ENCODE measurements at places on chromosomes 11 and 22.

GRCh38 chr22:22507743-22508273 lies 734 bp downstream of the ZNF280B start:
- no peak for DNase-seq

GRCh38 chr11:62499944-62500649 lies 46.5 kb downstream of the AHNAK start:
- no peak for DNase-seq

DNA sequence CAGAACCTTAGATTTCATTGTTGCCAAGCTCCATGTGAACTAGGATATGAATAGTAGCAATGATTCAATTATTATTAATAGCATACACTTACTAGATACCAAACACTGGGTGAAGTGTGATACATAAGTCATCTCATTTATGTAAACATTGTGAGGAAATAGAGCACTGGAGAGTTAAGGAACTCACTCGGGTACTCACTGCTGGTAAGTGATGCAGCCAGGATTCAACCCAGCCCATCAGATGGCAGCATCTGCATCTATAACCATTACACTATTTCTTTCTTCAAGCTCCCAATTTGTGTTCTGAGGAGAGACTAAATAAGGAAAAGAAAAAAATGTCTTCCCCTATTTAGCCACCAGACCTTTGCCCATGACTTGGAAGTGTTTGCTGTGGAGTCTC lies 10.2 kb upstream of the ALG8 start:
- peak; percentile 47 for DNase-seq

DNA sequence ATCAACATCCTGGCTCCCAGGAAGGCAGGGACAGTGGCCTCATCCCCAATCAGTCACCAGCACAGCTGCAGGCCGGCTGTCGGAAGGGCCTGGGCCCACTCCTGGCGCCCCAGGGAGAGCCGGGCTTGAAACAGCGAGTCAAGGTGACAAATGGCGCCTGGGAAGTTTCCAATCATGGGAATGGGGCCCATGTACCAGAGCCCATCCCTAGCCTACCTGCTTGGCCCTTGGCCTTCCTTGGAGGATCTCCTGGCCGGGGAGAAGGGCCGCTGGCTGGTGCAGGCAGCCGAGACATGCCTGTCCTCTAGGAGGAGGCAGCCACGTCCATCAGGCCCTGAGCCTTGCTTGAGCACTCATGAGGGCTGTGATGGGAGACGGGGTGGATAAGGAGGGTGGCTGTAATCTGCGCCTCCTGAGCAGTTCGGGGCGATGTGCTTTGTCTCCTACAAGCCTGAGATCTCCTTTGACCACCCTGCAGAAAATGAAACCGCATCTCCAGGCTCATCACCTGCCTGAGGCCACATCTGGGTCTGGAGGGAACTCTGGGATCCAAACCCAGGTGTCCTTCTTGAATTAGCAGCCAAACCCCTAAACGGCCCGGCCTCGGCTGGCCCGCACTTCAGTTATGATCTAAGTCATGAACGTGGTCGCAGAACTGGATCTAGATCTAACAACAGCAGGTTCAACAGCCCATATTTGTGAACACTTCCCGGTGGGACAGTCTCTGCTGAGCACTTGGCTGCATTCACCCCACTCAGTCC lies 862.0 kb downstream of the TBC1D22A start:
- no peak for DNase-seq

DNA sequence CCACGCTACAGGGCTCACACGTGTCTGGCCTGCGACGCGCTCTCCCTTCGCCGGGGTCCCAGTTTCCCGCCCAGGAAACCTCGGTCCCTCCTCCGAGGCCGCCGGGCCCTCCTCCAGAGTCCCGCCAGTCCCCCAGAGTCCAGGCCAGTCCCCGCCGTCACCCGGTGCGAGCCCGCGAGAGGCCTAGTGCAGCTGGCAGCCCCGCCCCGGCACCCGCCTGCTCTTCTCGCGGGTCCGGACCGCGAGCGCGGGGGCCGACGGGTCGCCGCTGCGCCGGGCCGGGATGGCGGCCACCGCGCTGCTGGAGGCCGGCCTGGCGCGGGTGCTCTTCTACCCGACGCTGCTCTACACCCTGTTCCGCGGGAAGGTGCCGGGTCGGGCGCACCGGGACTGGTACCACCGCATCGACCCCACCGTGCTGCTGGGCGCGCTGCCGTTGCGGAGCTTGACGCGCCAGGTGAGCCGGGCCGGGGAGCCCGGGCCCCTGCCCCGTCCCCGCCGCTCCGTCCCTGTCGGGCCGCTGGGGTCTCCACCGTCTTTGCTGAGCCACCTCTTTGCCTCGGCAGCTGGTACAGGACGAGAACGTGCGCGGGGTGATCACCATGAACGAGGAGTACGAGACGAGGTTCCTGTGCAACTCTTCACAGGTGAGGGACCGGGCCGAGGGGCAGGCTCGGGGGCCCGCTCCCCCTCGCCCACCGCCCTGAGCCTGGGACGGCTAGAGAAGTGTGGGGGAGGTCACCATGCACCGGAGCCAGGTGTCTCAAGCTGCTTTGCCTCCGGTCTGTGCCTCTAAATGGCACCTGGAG lies at the start of gene PTPMT1:
TSS of gene PTPMT1 (plus strand) at position 260 of the 809 bp plus-strand sequence. CDS start at position 284, 24 bp downstream.
- peak; percentile 52 for DNase-seq

GRCh38 chr11:2588809-2589537 lies 110.8 kb downstream of the KCNQ1OT1 start:
- DNase-seq, result no peak

DNA sequence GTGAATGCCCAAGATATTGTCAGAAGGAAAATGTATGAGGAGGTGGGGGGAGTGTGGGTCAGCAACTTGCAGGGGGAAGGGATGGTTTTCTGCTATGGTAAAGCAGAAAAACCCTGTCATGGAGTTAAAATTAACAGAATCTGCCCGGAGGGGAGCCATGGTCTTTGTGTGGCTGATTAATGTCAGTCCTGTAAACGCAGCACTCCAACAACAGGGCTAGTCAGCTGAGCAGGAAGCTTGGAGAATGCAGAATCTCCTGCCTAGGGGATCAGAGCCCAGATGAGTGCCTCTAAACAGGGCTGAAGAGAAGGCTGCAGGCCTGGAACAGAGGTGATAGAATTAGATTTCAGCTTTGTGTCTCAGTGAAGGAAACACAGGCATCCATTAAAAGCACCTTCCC lies 140.9 kb upstream of the MTNR1B start:
- DNase-seq, result no peak

DNA sequence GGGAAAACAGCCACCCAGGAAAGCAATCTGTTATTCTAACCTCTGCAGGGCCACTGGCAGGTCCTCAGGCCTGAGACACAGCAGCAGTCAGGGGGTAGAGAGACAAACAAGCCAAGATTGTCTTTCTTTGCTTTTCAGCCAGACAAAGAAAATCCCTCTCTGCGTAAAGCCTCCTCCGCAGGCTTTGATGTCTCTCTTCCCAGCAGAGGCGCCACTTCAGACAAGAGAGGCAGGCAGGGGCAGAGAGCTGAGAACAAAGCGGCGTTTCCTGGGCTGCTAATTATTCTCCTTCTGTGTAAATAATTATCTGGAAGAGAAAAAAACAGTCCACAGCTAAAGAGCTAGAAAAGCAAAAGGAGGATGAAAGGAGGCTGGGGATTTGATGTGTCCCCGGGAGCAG lies 102.7 kb upstream of the SEZ6L start:
- DNase-seq, result peak; percentile 11

- no peak for DNase-seq
Measured at GRCh38 chr11:70263363-70263762, 7.1 kb upstream of the PPFIA1 start.

DNA sequence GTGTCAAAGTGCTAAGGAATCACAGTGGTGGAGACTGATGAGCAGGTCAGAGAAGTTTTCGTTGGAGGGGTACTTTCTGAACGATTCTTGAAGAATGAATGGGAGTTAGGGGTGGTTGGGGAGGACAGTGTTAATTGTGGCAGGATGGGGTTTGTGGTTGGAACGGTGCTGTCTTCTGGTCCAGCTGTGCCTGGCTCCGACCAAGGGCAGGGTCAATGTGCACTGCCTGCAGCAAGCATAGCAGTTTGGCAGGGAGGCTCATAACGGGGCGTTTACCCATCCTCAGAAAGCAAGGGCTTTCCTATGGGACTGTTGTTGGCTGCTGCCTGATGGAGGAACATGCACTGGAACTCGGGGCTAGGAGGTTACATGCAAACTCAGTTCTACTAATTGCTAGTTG lies 265.8 kb downstream of the KIRREL3 start:
- no peak for DNase-seq

- DNase-seq, result no peak
Measured at GRCh38 chr11:10605941-10606381, 37.5 kb upstream of the LYVE1 start.

GRCh38 chr11:73070653-73071052 lies 71.5 kb downstream of the FCHSD2 start:
- no peak for DNase-seq

DNA sequence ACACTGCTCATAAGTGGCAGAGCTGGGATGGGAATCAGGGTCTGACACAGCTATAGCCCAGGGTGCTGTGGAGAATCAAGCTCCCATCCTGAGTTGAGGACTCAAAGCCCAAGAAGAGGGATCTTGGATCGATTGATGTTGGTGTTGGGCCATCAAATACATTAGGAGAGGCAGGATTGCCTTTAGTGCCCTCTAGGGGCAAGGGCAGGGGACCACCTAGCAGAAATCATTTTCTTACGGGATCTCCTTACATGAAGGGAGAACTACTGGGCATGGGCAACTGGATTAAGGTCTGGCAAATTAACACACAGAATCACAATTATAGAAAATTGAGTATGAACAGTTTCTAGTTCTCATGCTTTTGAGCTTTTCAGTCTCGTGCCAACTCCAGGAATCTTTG lies 24.9 kb upstream of the EMSY start:
- no peak for DNase-seq

DNA sequence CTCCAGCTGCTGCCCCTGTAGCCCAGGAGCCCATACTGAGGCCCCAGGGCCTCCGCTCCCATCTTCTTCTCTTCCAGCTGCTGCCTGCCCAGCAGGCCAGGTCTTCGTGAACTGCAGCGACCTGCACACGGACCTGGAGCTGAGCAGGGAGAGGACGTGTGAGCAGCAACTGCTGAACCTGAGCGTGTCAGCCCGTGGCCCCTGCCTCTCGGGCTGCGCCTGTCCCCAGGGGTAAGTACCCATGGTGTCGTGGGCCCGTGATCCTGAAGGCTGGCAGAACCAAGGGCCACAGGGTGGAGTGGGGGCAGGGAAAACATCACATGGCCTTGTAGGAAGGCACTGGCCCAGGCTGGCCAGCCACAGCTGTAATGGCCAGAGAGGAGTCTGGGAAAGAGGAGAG lies 31.2 kb downstream of the OTOG start:
- DNase-seq, result no peak

DNA sequence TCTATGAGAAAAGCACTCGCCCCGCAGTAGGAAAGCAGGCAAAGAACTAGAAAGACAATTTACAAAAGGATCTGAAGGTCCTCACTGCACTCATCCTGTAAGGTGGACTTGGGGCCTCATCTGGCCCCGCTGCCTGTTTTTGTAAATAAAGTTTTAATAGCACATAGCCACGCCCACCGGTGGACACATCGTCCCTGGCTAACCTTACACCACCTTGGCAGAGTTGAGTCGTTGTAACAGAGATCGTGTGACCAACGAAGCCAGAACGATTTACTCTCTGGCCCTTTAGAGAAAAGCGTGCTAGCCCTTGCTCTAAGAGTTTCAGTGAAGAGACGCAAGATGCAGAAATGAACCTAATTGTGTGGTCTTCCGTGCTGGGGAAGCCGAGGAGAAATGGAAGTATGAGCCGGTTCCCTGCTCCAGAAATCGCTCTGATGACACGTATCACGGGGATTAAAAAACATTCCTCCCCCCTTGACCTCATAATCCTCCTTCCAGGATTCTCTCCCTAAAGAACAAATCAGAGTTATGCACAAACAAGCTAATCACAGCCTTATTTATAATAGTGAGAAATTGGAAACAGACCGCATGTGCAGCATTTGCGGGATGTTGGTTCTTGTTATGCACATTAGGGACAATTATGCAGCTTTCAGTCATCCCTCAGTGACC lies 80.1 kb downstream of the CDKN1C start:
- no peak for DNase-seq

DNA sequence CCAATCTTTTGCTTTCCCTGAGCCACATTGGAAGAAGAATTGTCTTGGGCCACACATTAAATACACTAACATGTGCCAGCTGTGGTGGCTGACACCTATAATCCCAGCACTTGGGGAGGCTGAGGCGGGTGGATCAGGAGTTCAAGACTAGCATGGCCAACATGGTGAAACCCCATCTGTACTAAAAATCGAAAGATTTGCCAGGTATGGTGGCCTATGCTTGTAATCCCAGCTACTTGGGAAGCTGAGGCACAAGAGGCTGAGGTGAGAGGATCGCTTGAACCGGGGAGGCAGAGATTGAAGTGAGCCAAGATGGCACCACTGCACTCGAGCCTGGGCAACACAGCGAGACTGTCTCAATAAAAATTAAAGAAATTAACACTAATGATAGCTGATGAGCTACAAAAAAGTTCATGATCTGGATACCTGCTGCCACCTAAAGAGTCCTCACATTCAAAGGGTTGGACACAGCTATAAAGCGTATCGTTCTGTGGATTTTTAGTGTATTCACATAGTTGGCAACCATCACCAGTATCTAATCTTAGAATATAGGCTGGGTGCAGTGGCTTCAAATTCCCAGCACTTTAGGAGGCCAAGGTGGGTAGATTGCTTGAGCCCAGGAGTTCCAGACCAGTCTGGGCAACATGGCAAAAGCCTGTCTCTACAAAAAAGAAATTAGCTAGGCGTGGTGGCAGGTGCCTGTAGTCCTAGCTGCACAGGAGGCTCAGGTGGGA lies 3.4 kb upstream of the LDHC start:
- DNase-seq, result no peak

GRCh38 chr22:49638788-49639187 lies 188.9 kb downstream of the BRD1 start:
- peak; percentile 22 for DNase-seq

DNA sequence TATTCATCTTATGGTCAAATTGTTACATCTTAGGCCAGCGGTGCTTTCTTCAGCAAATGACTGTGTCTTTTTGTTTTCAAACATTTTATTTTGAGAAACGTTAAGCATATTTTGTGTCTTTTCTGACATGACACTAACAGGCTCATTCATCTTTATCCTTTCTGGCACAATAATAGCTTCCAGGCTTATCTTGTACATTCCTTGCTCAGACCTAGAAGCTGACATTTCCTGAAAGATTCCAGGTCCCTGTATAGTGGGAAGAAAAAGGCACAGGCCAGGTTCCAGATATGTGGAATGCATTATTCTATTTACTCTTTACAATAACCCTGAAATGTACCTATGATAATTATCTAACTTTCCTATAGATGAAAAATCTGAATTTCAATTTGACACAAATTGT lies 379.1 kb upstream of the B3GAT1 start:
- no peak for DNase-seq

GRCh38 chr11:29448246-29448877 lies 568.5 kb downstream of the KCNA4 start:
- peak; percentile 31 for DNase-seq

All from midbrain (tissue), 1 donor.